ENCODE measurements at places on chromosomes 5 and 9.

GRCh38 chr9:97919217-97919813 is 3.0 kb downstream of the TRMO start:
- DNase-seq = no peak

- no peak for DNase-seq
Observed at GRCh38 chr5:37601163-37601562, 222.0 kb downstream of the WDR70 start.

GRCh38 chr5:132825033-132825833 is 5.2 kb downstream of the SHROOM1 start:
- DNase-seq = peak; percentile 58

DNA sequence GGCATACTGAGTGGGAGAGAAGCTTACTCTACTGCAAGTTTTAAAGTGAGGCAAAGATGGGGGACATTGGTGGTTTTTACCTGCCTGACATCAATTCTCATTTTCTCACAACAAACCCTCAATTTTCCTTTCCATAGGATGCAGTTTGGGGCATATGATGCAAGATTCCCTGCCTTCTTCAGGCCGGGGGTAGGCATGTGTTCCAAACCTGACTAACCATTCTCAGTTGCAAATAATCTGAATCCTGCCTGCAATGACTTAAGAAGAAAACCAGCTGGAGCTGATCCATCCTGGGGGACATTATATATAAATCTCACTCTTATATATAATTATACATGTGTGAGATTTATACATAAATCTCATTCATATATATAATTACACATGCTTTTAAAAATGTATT is 223.6 kb upstream of the EFNA5 start:
- DNase-seq = no peak

GRCh38 chr5:174559141-174559540 is 165.2 kb upstream of the MSX2 start:
- DNase-seq = no peak

- DNase-seq = no peak
Observed at GRCh38 chr5:158276692-158277091, 417.7 kb upstream of the CLINT1 start.

GRCh38 chr5:111703662-111704061 is 53.3 kb downstream of the NREP start:
- DNase-seq = peak; percentile 53

Measured in GM13976 (cell line).